Neuronal stem cell (in vitro differentiated cells): ENCODE measurements at places on chromosomes 2 and 18.

DNA sequence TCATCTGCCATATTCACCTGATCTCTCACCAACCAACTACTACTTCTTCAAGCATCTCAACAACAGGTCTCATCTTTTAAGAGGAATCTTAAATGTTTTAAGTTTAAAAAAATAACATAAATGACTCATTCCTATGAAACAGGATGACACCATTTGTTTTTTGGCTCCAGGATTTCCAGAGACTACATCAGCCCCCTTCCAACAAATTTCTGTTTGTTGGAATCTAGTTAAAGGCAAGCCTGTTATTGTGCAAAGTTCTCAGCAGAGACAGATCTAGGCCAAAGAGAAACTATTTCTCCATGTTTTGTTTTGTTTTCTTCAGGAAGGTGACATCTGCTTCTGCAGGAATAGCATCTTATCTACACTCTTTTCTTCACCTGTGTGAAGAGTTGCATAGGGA, 204.8 kb upstream of the SH3BP4 start:
- no peak for DNase-seq

GRCh38 chr2:595831-596592, 81.2 kb downstream of the TMEM18 start:
- DNase-seq, result no peak

- no peak for DNase-seq
Measured at GRCh38 chr2:241858206-241859016, at the start of gene PDCD1. Gene PDCD1, minus strand, starts transcription at chr2:241858894. Its CDS starts 56 bp downstream, at chr2:241858838.

GRCh38 chr2:191231995-191232394, 13.2 kb upstream of the MYO1B start:
- DNase-seq, result no peak

GRCh38 chr2:46937471-46937901, 21.9 kb upstream of the MCFD2 start:
- DNase-seq, result no peak

GRCh38 chr18:10739152-10739551, 213.3 kb downstream of the NAPG start:
- DNase-seq, result no peak

DNA sequence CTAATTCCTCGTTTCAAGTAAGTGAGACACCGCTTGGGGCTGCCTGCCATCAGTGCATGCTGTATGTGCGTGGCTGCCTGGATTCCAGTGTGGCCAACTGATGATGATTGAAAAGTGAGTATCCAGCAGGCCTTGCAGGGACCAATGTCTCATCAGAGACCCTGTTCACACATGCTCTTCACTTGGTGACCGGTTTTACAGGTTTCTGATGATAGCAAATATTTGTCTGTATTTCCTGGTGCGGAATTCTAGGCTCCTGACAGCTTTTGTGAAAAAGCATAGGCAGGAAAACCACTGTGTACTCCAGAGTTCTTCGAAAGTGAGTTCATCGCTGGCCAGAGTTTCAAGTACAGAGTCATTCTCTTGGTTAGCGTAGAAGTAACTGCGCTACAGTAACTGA, 13.8 kb upstream of the YWHAQ start:
- DNase-seq, result no peak

DNA sequence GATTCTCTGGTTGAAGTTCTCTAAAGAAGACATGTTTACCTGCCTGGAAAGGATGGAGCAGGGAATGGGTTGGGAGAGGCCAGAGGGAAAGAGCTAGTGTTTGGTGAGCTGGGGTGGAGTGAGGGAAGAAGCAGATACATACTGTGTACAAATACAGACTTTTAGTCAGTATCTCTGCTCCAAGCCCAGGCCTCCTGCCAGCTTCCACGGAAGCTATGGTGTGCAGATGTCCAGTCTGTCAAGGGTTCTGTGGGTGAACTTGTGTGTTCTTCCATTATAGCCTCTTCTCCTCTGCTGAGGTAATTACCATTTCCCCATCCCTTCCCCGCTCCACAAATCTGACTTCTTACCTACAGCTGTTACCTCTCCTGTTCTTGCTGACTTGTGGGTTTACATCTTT, 208.6 kb downstream of the HRH4 start:
- no peak for DNase-seq

GRCh38 chr2:190481339-190481738, 53.2 kb downstream of the NEMP2 start:
- no peak for DNase-seq

GRCh38 chr2:198097630-198098029, 293.2 kb downstream of the PLCL1 start:
- no peak for DNase-seq

DNA sequence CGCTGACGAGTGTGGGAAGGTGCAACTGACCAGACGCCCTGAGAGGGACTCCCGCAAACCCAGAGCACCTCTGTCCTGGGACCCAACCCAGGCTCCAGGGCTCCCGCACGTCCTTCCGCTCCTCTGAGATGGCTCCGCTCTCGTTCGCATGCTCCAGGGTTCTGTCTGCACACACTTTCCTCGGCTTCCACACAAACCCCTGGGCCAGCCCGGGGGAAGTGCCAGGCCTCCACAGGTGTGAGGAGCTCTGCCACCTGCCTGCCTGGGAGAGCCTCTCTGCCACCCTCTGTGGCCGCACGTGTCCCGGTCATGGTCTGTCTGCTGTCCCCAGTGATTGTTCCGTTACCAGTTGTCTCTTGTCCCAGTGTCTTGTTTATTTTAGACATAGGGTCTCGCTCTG, 222.9 kb downstream of the HDAC4 start:
- DNase-seq, result no peak

GRCh38 chr2:232133078-232133477, 171.6 kb downstream of the DIS3L2 start:
- no peak for DNase-seq

DNA sequence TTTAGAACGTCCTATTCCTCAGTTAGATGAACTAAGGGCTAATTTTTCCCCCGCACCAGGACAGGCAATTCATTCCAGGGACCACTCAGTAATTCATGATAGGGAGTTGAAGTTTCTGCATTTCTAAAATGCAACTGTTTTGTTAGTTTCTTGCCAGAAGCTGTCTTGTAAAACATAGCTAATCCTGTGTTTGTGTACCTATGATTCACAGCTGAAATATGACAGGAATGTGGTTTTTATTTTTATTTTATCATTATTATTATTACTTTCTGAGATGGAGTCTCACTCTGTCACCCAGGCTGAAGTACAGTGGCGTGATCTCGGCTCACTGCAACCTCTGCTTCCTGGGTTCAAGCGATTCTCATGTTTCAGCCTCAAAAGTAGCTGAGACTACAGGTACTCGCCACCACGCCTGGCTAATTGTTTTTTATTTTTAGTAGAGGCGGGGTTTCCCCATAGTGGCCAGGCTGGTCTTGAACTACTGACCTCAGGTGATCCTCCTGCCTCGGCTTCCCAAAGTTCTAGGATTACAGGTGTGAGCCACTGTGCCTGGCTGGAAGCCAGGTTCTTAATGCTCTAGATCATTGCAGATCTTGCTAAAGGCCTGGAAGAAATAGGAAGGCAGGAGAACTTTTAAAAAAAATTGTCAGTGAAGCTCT, 154.8 kb upstream of the FHL2 start:
- DNase-seq, result no peak

DNA sequence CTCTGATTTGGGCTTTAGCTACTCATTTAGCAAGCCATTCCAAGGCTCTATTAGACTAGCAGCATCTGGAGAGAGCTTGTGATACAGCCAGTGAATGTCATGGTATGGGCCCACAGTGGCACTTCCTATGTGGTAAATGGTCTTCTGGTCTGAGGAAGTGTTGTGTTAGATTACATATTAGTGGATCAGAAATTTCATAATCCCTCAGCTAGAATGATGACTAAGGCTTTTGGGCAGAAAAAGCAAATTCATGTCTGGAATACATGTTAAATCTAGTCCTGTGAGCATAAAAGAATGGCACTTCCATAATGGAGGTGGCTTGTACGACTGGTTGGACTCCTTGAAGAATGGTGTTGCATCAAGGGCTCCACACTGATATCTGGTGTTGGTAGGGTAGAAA, 436.8 kb upstream of the CWC22 start:
- no peak for DNase-seq

DNA sequence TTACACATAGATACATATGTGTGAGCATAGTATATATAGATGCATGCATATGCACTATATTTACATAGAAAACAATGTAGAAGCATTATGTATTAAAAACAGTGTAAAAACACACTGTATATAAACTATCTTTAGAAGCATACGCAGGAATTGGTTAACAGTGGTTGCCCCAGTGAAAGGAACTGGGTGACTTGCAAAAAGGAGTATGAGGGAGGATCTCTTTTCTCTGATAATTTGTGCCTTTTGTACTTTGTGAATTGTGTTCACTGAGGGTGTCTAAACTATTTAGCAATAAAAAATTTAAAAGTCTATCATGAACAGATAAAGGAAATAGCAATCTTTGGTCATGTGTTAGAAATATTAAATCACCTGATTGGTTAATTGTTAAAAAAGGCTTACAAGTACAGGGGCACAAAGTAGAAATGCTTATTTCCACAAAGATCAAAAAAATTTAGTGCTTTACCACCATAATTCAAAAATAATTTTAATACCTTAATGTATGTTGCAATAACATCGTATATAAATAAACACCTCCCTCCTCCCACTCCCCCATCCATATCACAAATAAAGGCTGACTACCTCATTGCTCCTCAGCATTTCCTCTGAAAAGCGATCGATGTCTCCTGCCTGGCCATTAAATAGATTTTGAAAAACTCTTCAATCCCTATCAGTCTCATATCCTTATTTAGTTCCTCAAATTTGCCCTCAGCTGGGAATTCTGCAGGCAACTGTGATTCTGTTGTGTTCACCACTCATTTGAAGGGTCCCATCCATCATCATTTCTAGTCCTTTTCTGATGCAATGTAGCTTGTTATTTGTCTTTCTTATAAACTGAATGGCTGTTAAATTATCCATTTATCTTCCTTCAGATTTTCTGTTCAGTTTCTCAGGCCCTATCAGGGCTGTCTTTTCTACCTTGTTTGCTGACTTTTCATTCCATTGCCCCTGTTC, 257.3 kb downstream of the AGPS start:
- no peak for DNase-seq

GRCh38 chr2:131590366-131590765, 62.7 kb downstream of the CCDC74A start:
- DNase-seq, result no peak

DNA sequence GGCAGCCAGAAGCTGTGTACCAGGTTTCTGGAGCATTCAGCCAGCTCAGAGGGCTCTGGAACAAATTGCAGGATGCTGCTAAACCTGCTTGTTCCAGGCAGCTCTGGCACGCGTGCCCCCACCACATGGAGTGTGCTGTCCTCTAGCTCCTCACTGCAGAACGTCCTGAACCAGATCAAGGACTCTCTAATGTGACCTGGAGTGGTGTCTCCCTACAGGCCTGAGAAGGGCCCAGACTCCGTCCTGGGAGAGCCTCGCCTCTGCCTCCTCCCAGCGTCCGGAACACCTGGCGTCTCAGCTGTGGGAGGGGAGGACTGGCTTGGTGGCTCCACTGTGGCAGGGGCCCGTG, 115.6 kb upstream of the GPC1 start:
- DNase-seq, result no peak

GRCh38 chr2:143117225-143117624, 12.0 kb upstream of the ARHGAP15 start:
- no peak for DNase-seq
